Myocyte (in vitro differentiated cells): ENCODE measurements at places on chromosomes 5 and 9. TPM values are rescaled to one million over a fixed set of nuclear protein-coding genes. Genes with fewer than 3 reads are reported as not detected.

Gene FCN2
- not detected in 2 replicates for total RNA-seq

Gene C9orf50
- total RNA-seq: not detected in 2 replicates

Gene ANGPTL2
- 68.3 and 80.6 TPM in 2 replicates for total RNA-seq

Gene JAKMIP2
- not detected in 2 replicates for total RNA-seq

Gene CATSPER3
- total RNA-seq: not detected in 2 replicates

Gene SHOC1
- total RNA-seq: not detected in 2 replicates

Gene SMIM33
- not detected in 2 replicates for total RNA-seq

Gene GARIN3
- not detected in 2 replicates for total RNA-seq

Gene SLC28A3
- 0.05 and 0.08 TPM in 2 replicates for total RNA-seq

Gene CDHR2
- not detected in 2 replicates for total RNA-seq

Gene CAMK2A
- total RNA-seq: 5.0 and 8.6 TPM in 2 replicates

Gene SH3TC2
- 3.9 and 4.3 TPM in 2 replicates for total RNA-seq

Gene SLC34A1
- not detected in 2 replicates for total RNA-seq

Gene PHF24
- not detected in 2 replicates for total RNA-seq

Gene PSIP1
- total RNA-seq: 12.8 and 15.9 TPM in 2 replicates

Gene SV2C
- total RNA-seq: not detected in 2 replicates
